GF-D8 (cell line): ENCODE measurements at places on chromosomes 12 and 14.

- no peak for DNase-seq
Observed at GRCh38 chr12:11651785-11652184, 2.3 kb downstream of the ETV6 start.

- no peak for DNase-seq
Observed at GRCh38 chr12:8941691-8942478, 7.6 kb downstream of the M6PR start.

- no peak for DNase-seq
Observed at GRCh38 chr12:75944905-75945432, 86.6 kb downstream of the PHLDA1 start.

- DNase-seq, result no peak
Observed at GRCh38 chr12:85179680-85180270, 100.2 kb upstream of the ALX1 start.

DNA sequence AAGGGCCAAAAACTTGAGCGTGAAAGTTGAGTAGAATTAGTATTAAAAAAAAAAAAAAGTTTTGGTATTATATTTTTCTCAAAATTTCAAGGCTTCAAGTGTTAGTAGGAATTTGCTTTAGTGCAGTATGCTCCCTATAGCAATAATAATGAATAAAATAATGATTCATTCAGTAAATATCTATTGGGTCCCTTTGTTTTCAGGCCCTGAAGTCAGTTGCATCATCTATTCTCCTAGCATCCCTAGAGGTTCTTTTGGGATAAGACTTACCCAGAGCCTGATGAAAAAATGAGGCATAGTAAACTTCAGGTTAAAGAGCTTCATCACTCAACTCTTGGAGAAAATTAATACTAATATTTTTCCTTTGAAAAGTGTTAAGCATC lies 1.1 kb downstream of the KMT5A start:
- no peak for DNase-seq

- no peak for DNase-seq
Observed at GRCh38 chr12:108355069-108355468, 16.0 kb upstream of the CMKLR1 start.

DNA sequence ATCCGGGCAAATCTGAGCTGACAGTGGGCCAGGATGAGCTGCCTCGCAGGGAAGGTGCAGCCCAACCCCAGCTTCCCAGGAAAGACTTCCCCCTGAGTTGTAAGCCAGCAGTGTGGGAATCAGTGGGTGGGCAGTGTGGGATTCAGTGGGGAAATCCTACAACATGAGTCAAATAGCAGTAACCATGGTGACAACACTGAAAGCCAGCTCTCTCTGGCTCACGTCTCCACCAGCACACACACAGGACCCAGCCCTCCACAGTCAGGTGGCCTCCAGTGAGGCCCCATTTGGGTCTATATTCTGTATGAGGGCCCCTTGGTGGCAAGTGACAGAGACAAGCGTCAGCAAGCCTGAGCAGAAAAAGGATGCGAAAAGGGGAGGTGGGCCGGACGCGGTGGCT lies 6.0 kb upstream of the LGALS3 start:
- DNase-seq, result no peak

- no peak for DNase-seq
Observed at GRCh38 chr14:100342195-100342594, 19.1 kb downstream of the SLC25A47 start.
